ENCODE measurements at places on chromosomes 3 and 15. TPM values are rescaled to one million over a fixed set of nuclear protein-coding genes. Genes with fewer than 3 reads are reported as not detected.

RAB6B gene
- 0.29 TPM for total RNA-seq

ADAMTS7 gene
- total RNA-seq = 0.10 TPM

CCK gene
- not detected for total RNA-seq

ITIH3 gene
- total RNA-seq = not detected

ST3GAL6 gene
- 0.58 TPM for total RNA-seq

DNA sequence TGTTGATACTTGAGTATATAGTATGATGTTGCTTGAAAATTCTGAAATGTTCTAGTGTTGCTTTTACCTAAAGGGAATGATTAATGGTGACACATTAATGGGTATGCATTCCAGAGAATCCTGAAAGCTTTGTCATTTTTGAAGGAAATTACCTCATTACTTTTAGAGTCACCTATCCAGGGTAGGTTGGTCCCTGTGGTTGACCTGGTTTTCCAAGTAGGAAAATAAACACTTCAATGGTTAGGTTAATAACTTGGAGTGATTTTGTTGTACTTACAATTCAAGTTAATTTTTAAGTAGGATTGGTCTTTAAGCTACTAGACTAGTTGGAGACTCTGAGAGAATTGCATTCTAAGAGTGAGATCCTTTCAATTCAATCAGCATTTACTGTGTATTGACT lies 31.0 kb downstream of the MITF start:
- DNase-seq = no peak

DNA sequence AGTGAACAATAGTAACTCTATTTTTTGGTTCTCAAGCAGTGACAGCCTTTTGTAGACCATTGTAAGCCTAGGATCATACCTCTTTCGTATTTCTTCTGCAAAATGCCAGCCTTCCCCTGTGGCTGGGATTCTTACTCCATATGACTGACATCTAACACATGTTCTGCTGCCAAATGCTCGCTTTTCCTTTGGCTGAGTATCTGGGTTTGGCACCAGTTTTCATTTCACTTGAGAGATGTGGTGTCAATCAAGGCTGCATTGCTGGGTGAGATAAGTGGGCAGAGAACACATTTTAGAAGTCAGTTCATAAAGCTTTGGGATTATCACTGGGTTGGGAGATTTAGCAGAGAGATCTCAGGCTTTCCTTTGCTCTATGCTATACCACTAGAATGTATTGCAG lies 514.7 kb upstream of the SGO1 start:
- DNase-seq = no peak

- DNase-seq = no peak
Measured at GRCh38 chr3:132211896-132212295, 105.3 kb upstream of the ACP3 start.

GRCh38 chr15:43446344-43446743 lies 46.6 kb downstream of the TP53BP1 start:
- no peak for DNase-seq

GRCh38 chr15:98858610-98859023 lies 149.0 kb downstream of the PGPEP1L start:
- DNase-seq = no peak

- no peak for DNase-seq
Measured at GRCh38 chr3:14243782-14244181, 65.2 kb downstream of the LSM3 start.

DNA sequence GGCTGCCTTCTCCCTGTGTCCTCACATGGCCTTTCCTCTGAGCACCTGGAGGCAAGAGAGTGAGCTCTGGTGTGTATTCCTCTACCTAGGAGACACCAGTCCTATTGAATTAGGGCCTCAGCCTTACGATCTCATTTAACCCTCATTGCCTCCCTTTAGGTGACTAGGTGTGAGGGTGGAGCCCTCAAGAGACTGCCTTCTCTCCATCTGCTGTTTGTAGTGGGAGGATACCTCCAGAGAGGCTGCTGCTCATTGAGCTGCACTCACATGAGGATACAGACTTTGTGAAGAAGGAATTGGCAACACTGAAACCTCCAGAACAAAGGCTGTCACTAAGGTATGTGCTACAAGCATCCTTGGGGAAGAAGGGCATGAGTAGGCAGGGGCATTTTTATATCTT lies at the start of gene CCR8:
Gene CCR8, plus strand, starts transcription at position 217 of the 400 bp plus-strand sequence. CDS start 2,623 bp downstream, outside the sequence.
- no peak for DNase-seq

- DNase-seq = no peak
Measured at GRCh38 chr3:172293093-172293492, 155.2 kb downstream of the GHSR start.

GRCh38 chr3:129575233-129575996 lies 31.1 kb downstream of the PLXND1 start:
- DNase-seq = no peak

Data from activated naive CD8-positive, alpha-beta T cell treated with anti-CD3 and anti-CD28 coated beads for 36 hours (primary cell).